ENCODE measurements at places on chromosomes 13 and 19. TPM values are rescaled to one million over a fixed set of nuclear protein-coding genes. Genes with fewer than 3 reads are reported as not detected.

CEACAM4 gene
- not detected for total RNA-seq

MED4 gene
- total RNA-seq: 27.7 TPM

PCDH20 gene
- total RNA-seq: 12.7 TPM

ZNF99 gene
- total RNA-seq: 0.04 TPM

SIGLEC8 gene
- not detected for total RNA-seq

SLAIN1 gene
- 1.4 TPM for total RNA-seq

PTH2 gene
- not detected for total RNA-seq

MED29 gene
- total RNA-seq: 58.5 TPM

ZNF577 gene
- 5.1 TPM for total RNA-seq

APOE gene
- total RNA-seq: 0.33 TPM

PTGIR gene
- 0.06 TPM for total RNA-seq

GRCh38 chr19:5826531-5827341 is 12.8 kb downstream of the FUT6 start:
- DNase-seq: no peak

DNA sequence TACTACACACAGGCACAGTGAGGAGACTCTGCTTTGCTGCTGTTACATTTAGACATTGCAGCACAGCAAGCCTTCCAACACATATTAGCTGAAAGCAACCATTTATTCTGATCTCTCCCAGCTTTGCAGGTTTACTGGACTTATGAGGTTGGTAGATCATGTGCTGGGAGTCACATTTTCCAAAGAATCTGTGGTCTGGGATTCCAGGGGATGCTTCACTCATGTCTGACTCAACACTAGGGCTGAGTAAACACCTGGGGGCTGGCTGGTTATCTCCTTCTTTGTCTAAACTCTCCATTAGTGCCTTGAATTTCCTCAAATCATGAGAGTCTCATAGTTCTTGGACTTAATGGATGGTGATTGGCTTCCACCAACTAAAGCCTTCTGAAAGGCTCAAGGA is 5.4 kb upstream of the LGALS13 start:
- DNase-seq: no peak

DNA sequence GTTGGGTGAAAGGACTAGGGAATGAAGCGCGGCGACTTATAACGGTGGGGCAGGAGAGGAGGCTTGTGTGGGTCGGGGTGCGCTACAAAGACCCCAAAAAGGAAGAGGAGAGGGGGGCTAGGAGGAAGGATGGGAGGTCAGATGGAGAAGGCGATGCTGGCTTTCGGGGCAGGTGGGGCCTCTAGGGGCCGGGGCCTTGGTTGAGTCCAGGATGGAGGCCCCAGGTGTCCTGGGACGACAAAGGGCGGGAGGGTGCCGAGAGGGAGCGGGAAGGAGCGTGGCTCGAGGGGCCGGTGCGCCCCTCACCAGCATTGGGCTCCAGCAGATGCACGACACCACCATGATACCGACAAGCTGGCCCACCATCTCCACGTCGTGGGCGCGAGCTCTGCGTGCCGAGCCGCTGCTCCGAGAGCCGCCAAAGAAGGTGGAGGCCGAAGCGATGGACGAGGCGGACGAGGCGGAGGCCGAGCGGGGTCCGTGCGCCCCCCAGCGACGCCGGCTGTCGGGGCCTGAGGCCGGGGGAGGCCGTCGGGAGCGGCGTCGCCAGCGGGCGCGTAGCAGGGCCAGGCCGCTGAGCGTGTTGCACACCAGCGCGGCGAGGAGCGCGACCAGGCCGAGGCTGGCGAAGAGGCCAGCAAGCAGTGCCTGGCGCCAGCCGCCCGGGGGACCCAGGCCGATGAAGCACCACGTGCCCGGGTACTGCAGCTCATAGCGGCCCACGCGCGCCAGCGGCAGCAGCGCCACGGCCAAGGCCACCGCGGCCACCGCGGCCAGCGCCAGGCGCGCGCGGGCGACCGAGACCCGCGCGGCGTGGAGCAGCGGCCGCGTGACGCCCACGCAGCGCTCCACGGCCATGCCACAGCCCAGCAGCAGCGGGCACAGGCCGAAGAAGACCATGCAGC is 1.8 kb downstream of the PTGER1 start:
- DNase-seq: no peak

DNA sequence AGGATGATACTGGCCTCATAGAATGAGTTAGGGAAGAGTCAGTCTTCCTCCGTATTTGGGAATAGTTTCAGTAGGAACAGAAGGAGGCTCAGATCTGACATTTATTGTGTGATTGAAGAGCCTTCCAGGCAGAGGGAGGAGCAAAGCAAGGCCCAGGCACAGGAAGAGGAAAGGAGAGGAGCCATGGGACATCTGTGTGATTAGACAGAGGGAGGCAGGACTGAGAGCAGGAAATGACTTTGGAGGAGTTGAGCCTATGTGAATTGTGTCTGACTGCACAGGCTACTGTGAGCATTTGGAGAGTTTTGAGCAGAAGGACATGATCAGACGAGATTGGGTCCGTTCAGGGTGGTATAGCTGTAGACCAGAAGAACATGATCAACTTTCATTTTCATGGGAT is 8.5 kb downstream of the SIGLEC7 start:
- DNase-seq: no peak

DNA sequence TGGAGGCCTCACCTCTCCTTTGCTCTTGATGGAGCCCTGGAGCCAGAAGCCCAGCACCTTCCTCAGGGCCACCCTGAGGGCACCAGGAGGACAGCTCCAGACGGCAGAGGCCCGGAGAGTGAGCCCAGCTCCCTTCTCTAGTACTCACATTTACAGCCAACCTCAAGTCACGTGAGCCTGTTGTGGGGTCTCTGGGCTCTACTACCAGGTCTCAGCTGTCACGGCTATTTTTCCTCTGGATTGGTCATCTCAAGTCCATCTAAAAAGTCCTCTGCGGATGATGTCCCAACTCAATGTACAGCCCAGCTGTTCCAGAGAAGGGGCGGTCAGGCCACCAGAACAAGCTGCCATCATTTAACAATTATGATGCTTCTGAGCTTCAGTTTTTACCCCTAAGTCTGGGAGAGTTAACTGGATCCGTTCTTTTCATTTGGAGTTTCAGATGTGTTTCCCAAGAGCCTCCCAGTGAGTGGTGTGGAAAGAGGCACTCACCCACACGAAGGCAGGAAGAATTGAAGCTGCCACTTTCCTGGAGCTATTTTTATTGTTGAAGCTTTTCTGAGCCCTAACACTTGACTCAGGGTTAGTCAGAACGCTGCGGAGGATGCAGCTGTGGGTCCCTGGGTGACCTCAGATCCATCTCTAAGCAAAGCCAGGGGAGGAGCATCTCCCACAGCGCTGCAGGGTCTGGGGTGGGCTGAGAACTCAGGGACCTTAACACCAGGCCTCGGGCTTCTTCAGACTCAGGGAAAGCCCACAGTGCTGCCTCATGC is 143.5 kb upstream of the UBL3 start:
- DNase-seq: no peak

- no peak for DNase-seq
These were observed 399.0 kb downstream of the DCT start for GRCh38 chr13:94080527-94080926.

DNA sequence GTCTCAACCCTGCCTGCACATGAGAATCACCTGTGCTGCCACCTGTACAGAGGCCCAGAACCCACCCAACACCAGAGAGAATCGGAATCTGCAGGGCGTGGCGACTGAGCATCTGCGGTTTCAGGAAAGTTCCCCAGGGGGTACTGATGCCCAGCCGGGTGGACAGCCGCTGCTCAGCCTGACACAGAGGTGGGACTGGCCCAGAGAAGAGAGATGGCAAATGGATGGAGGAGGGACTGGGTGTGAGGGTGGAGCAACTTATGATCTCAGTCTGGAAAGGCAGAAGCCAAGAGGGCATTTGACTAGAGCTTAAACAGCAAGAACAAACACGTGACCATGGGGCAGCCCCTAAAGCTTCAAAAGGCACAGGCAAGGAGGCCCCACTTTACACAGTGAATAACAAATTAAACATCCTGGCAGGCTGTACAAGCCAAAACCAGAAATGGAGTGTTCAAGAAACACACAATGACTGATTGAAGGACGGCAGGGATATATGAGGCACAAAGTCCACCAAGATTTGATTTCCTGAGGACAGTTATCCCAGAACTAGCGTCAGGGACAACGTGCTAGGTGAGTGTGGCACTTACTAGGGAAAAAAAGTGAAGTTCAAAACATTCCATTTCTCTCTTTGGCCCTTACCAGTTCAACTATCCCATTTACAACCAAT is 3.1 kb downstream of the RANBP3 start:
- DNase-seq: no peak

- DNase-seq: no peak
These were observed 158.4 kb downstream of the KLF12 start for GRCh38 chr13:73975767-73976166.

- no peak for DNase-seq
These were observed 14.9 kb downstream of the LMO7 start for GRCh38 chr13:75651013-75651412.

DNA sequence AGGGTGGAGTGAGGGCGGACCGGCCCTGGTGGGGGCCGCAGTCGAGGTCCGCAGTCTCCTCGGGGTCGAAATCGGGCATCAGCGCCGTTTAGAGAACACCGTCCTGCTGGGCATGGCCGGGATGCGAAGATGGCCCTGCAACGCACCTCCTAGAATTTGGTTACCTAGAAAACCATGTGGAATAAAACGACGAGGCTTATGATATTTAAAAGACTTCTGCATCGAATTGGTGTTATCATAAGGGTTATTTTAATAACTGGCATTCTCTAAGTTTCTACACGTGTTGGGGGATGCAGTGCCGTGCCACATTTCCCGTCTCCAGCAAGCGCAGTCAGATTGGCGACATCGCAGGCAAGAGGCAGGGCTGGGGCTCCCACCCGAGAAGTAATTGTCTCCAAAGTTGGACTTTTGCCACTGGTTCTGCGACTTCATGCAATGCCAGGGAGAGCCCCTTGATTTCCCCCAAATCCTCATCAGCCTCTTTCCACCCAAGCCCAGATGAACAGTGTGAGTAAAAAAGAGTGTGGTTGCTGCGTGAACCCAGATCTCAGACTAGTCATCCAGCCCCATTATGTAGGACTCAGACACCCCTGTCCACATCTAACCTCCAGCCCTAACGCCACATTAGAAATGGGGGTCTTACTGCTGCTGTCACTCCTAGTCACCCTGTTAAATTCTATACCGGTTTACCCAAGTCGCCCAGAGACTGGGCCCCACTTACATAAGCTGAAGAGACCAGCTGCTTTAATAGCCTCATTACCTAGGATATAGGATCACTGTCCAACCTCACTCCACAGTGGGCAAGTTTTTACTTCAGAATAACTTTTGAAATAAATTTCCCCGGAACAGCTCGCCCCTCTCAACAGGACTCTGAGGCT is 571 bp upstream of the DHRS12 start:
- DNase-seq: no peak

- no peak for DNase-seq
These were observed 54.0 kb downstream of the RFX2 start for GRCh38 chr19:6056282-6056741.

DNA sequence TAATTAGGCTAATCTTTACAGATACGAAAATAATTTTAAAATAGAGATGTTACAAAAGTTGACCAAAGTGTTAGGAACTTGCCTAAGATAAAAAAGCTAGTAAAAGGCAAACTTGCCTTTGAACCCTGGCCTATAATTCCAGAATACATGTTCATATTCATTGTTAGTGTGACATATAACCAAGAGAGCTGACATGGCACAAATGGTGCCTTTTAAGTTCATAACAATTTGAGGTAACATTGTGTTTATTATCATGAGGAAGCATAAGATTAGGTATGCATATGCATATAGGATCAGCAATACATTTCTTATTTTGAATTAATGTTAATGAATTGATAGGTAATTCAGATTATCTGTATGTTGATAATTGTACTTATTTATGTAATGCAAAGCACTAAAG is 1537.9 kb upstream of the PRR20A start:
- no peak for DNase-seq

GRCh38 chr13:78764665-78765064 is 105.7 kb upstream of the OBI1 start:
- DNase-seq: no peak

DNA sequence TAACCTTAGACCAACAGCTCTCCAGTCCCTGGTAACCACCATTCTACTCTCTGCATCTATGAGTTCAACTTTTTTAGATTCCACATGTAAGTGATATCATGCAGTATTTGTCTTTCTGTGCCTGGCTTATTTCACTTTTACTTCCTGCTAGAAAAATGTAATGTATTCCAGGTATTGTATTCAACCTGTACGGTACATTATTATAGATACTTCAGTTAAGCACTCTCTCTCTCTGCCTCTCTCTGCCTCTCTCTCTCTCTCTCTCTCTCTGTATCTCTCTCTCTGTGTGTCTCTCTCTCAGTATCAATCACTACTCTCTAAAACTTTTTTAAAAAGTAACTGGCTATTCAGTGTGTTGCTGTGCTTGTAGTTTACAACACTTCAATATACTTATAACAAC is 8.4 kb downstream of the DACH1 start:
- DNase-seq: no peak

GRCh38 chr19:35860818-35861639 is 4.3 kb downstream of the KIRREL2 start:
- no peak for DNase-seq

DNA sequence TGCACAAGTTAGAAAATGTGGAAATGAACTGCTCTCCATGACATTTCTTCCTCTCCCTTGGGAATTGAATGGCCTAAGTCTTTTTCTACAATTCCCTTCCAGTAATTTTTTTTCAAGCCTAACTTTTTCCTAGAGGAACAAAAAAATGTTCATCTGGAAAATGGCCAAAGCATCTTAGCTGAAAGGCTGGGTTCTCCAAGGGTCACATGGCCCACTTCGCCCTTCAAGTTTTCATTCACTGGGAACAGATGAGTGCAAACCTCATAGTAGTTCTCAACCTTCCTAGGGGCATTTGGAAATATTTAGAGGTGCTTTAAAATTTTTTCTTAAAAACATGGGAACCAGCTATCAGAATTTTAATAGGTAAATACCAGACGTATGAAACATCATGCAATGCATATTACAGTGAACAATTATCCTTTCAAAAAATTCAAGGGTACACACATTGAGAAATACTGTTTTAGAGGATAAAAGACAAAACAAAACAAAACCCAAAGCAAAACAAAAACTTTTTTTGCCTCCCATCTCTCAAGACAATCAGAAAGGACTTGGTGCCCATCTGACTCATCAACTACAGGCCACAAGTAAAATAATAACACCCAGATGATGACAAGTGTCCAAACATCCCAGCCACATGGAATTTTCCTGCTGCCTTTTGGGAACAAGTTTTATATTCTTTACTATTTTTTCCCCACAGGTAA is 208.8 kb downstream of the SLITRK6 start:
- peak; percentile 9 for DNase-seq

DNA sequence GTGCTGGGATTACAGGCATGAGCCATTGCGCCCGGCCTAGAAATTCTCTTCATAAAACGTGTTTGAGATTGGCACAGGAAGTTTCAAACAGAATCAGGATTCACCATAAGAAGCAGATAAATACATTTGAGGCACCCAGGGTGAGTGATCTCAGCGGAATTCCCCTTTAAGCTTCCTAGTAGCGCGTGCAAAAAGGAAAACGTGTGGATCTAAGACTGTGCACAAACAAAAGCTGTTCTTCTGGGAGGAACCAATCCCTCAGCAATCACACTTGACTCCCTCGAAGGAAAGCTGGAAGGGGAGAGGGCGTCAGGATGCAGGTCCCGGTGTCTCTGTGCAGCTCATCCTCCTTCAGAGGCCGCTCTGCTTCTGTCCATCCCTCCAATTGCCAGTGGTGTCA is 15.5 kb downstream of the MCF2L start:
- DNase-seq: no peak
